NCI-H187 (cell line): ENCODE measurements at places on chromosomes 5 and 9.

DNA sequence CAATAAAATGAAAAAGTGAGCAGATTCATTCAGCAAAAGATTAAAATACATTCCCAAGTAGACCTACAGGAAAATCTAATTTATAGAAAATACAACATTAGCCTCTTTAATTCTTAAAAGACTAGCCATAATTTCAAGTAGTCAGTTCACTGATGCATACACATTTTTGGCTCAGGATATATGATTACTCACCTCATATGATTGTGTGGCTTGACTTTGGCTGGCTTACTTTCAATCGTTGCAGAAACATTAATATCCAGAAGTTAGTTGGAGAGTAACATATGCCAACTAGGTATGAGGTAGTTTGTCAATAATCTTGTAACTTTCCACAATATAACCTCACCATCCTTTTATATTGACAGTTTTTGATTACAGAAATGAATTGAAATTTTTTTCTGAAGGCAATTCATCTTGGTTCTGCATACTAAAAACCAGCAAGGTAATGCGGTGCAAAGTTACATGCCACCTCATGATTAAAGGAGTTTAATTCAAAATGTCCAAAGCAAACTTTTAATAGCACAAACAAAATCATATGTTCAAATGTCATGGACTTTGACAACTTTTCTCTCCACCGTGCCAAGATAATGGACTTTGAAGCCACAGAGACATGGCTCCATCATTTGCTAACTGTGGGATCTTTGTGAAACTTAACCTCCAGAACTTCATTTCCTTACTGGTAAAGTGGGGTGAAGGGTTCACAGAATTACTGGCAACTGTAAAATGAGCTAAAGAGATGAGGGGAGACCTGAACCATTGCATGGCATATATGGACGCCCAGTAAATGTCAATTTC is 76.6 kb upstream of the PAM start:
- DNase-seq: no peak

DNA sequence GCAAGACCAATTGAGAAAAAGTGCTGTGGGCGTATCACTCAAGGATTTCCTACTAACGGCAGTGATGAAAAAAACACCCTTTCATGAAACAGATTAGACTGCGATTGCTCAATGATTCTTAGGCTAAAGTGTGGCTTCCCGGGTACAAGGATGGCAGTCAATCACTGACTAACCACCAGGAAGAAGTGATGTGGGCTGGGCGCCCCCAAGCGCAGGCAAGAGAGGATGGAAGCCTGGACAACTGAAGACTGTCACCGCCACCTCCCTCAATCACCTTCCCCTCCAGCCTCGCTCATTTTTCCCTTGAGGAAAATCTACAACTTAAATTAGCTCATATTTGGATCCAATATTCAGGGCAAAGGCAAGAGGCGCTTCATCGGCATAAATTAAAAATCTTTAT is 707.2 kb downstream of the MTRR start:
- no peak for DNase-seq

GRCh38 chr9:93818827-93819472 is 136.2 kb downstream of the BARX1 start:
- no peak for DNase-seq

DNA sequence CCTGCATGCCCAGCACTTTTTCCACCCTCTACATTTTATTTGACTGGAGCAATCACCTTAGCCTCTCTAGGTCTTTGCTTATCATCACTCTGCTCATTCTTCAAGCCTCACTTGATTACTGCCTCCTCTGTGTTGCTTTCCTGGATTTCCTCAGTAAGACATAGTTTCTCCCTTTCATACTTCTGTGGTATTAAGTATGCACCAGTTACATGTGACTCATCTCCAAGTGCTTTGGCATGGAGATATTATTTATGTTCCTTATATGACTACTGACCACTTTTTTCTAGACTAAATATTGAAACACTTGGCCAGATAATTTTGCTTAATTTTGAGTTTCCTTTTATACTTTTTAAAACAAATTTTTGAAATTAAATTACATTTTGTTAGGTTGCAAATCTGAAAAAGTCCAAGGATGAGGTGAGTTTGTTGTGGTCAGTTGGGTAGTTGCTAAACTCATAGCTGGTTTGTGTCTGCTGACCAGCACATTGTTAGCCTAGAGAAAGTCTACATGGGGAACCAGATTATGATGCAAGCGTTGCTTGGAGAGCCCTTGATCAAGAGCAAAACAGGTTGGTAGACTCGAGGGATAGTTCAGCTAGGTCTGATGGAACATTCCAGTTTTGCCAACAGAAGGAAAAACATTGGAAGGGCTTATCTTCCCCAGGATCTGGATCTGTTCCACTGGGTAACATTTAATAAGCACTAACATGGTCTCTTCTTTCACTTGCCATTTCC is 140.2 kb downstream of the TMC1 start:
- DNase-seq: no peak

DNA sequence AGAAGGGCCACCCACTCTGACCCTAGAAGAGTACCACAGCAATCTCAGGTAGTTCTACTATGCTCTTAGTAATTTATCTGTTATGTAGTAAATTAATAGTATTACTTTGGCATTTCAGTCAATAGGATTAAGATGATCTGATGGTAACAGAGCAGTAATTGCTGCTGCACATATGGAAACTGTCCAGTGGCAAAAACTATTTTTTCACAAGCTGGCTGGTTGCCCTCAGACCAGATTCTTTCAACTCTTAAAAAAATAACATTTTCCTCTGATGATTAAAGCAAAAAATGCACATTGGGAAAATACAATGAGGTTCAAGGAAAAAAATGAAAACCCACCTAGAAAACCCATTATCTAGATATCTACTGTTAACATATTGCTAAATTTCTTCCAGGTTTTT is 19.7 kb downstream of the GLRA1 start:
- no peak for DNase-seq

DNA sequence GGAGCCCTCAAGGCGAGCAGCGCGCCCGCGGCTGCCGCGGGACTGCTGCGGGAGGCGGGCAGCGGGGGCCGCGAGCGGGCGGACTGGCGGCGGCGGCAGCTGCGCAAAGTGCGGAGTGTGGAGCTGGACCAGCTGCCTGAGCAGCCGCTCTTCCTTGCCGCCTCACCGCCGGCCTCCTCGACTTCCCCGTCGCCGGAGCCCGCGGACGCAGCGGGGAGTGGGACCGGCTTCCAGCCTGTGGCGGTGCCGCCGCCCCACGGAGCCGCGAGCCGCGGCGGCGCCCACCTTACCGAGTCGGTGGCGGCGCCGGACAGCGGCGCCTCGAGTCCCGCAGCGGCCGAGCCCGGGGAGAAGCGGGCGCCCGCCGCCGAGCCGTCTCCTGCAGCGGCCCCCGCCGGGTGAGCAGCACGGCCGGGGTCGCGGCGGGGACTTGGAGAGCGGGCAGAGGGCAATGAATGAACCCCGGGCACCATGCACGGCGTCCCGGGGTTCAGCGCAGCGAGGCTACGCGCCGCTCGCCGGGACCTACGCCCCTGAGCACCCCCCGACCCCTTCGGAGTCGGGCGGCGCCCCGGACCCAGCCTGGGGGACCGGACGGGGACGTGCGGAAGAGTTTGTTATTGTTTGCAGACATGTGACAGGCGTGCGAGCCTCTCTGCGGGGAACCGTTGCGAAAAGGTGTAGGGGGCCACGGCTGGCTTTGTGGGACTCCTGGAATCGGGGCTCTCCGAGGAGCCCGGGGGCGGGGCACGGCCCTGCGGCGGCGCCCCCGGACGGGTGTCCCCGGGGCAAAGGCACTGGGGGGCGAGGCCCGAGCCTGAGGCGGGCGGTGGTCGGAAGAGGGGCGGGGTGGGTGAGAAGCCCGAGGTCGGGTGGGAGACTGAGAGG is 553 bp downstream of the MAP3K1 start:
- DNase-seq: peak; percentile 46

GRCh38 chr5:172985596-172985995 is 2.0 kb downstream of the ATP6V0E1 start:
- DNase-seq: no peak

DNA sequence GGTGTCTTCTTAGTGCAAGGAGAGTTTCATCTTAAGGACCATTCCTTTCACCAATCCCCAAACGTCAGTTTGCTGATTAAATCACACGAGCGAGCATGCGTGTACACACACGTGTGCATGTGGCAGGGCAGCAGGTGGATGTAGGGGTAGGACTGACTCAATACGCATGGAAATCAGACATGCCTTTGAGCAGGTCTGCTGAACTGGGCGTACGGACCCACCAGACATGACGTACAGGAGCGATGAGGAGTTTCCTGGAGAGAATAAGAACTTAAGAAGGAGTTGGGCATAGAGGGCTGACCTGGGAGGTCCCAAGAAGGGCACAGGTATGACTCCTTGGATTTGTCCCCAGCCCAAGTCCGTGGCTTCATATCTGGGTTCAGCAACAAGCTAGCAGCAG is 170.0 kb downstream of the FGF18 start:
- DNase-seq: no peak

DNA sequence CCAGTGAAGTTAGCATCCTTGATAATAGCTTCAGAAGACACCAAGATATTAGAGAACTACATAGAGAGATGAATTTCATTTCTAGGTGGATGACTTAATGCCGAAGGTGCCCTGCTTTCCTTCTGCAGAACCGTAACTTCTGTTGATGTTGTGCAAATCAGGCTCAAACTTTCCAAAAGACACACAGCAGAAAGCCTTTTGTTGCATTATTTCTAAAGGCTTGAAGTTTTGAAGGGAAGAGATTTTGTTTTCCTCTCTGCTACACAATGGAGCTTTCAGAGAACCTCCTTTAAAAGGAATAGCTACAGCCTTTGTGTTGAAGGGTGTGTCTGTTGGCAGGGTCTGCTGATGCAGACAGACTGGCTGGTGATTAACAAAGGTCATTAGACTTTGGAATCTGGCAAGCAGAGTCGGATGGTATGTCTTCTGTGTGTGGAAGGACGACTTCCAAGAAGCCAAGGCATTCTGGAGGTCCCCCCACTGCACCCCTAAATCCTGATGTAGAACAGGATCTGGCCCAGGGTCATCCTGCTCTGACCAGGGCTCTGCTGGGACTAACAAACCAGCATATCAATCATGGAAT is 57.8 kb downstream of the ZNF462 start:
- DNase-seq: no peak

DNA sequence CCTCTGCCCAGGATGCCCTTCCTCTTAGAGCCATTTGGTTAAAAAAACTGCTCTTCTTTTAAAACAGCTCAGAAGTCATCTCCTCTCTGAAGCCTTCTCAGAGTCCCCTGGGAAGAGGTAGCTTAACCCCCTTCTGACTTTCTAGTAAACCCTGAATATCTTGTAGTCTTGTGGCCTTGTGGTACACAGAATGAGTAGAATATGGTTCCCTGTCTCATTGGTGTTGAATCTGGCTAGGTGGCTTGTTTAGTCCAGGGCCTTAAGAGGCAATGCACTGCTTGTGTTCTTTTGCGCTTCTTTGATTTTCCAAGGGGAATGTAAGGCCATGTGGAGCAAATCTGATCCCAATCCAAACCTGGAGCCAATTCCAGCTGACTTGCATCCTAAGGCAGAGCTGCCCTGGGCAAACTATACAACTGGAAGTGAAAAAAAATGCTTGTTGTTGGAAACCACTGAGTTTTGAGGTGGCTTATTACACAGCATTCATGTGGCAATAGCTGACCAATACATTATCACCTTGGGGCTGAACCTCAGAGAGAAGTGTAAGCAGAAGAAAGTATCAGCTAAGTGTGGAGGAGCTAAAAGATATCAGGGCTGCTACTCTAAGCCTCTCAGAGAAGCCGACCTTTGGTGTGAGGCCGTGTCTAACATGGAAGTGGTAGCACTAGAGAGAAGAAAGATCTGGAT is 31.0 kb downstream of the ALG2 start:
- no peak for DNase-seq

- DNase-seq: no peak
Observed at GRCh38 chr9:123743737-123744136, 186.2 kb downstream of the DENND1A start.

DNA sequence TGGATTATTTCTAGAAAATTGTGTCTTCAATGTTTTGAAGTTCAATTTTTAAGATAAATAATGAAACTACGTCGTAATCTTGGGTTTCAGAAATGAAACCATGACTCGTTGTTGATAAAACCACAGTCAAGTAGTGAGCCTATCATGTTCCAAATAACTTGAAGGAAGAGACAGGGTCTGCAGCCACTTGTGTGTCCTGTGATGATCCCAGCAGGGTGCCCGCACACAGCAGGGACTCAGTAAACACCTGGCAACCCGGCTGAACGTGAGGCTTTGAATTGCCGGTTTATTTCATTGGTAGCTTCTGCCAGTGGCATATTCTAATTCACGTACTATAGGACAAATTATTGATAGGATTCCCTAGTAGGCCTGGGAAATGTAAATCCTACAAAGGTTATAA is 679.6 kb downstream of the IRX1 start:
- DNase-seq: peak; percentile 39

DNA sequence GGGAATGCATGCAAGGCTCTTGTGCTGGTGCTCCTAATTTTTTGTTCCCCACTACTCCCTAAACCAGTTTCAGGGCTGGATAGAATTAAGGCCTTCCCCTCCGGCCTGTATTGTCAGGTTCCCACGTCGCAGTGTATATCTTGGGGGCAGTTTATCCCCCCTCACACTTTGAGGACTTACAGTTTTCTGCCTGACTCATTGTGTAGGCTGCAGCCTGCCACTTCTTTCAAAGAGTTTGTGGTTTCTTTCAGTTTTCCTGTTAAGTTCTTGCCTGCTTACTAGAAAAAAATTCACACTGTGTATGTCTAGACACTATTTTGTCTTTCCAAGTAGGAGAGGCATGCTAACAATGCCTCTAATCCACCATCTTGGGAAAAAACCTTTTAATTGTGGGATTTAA is 28.4 kb upstream of the BTNL3 start:
- no peak for DNase-seq

DNA sequence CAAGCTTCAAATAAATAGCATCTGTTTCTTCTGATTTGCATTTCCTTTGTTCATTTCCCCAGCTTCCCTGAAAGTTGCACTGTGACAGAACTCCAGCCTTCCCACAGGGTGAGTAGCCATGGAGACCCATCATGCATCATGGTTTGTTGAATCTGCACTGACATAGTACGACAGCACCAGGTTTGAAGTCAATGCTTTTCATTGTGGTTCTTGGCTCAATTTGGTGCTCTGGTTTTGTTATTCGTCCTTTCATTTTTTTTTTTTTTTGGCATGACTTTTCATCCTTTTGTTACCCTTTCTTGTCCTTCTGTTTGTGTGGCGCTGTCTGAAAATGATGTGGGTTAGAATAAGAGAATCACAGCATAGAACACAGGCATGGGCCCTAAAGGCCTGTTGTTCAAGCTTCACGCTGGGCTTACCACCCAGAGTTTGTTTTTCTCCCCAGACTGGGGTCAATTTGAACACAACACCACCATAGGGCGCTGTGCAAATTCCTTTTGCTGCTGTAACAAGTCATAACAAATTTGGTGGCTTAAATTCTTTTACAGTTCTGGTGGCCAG is 206.2 kb upstream of the CDH10 start:
- no peak for DNase-seq
